ENCODE measurements at places on chromosomes 5 and 9.

- no peak for DNase-seq
Observed at GRCh38 chr5:179766726-179767455, 26.9 kb upstream of the LTC4S start.

GRCh38 chr9:94533155-94533554, 21.7 kb upstream of the PCAT7 start:
- DNase-seq, result no peak

DNA sequence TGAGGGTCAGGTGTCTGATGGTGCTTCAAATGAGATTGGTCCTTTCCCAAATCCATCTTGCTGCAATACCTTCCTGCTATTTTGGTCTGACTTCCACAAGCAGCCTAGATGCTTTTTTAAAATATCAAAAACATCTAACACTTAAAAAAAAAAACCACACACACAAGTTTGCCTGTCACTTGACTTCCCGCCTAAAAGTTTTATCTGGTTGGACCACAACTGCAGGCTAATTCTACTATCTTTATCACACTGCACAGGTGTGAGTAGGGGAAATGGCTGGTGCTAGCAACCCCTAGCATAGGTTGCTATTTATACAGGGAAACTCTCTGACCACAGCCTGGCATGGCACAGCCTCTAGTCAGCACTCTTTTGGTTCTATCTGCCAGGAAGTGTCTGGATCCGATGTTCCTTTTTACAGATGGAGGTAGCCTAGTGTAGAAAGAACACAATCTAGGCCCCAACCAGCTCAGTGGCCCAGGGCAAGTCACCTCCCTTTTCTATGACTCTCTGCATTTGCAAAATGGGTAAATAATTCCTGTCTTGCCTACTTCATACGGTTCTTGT, at the start of gene HEMGN:
Gene HEMGN, minus strand, starts transcription at position 92 of the 564 bp plus-strand sequence. Its CDS starts 36 bp downstream, at position 56.
- peak; percentile 21 for DNase-seq

DNA sequence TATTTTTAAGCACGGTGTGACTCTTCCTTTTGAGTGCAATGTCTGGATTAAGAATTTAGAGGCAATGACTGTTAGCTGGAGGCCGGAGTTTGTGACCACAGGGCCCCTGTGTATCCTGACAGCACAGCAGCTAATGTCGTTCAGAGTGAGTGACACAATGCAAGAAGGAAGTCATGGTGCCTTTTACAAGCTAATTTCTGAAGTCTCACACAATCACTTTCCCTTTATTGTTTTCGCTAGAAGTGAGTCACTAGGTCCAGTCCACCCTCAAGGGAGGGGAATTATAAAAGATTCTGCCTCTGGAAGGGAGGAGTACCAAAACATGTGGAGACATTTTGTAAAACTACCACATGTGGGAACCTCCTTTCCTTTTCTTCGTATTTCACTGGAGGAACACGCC, 185.5 kb upstream of the FGF10 start:
- no peak for DNase-seq

DNA sequence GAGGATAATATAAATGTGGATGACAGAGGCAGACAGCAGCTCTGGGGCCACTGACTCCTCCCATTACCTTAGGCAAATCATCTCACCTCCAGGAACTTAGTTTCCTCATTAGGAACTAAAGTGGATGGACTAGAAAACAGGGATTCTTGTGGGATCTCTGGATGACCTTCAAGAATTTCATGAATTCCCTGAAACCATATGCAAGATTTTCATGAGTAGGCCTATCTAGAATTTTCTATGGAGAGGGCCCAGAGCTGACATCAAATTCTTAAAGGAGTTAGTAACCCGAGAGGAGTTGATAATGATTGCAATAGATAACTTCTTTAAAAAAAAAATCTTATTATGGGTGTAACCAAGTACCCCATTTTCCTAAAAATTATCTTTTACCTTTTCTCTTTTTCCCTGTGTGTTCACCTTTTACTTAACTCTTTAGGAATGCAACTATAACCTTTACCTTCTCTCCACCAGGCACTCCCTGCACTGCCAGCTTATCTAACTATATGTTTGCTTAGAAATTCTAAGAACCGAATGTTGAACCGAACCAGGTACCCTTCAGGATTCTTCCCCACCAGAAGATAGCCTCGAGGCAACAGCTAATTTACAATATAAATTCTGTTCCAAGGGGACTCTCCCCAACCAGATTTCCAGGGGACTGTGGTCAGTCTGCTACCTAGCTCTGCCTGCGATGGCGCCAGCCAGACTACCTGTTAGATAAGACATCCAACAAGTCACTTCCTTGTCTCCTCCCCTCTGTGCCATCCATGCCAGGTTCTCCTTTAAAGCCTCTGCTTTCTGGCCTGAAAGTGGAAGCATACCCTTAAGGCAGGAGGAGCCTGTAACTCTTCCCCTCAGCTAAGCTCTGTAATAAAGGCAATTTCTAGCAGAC, 86.0 kb downstream of the GCNT4 start:
- no peak for DNase-seq

DNA sequence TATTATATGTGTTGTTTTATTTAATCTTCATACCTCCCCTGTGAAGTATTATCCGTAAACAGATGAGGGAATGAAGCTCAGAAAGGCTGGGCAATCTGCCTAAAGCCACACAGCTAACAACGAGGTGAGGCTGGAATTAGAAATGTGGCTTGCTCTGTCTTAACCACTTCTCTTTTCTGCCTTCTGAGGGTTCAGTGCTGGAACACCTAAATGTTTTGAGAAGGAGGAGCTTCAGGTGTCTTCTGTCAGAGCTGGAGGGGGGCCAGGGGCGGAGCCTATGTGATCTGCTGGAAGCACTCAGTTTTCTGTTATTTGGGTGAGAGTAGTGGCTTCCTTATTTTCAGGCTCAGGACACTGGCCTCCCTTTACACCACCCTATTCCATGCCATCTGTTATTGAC, 35.0 kb upstream of the ARAP3 start:
- DNase-seq, result no peak

DNA sequence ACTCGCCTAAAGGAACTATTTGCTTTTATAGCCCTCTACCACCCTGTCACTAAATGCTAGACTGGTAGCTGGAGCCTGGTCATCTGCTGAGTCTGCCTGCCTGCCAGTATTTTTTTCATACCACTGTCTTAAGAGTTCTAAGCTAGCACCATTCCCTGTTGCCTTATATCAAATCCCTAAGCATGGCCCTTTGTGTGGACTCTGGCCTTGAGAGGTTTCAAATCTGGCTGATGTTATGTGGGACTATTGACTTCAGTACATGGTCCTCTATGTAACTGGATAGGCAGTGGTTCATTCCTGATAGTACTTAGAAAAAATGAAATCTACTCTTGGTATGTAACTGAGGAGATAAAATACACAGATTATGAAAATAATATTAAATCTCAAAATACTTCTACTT, 103.5 kb downstream of the PLCXD3 start:
- DNase-seq, result no peak

DNA sequence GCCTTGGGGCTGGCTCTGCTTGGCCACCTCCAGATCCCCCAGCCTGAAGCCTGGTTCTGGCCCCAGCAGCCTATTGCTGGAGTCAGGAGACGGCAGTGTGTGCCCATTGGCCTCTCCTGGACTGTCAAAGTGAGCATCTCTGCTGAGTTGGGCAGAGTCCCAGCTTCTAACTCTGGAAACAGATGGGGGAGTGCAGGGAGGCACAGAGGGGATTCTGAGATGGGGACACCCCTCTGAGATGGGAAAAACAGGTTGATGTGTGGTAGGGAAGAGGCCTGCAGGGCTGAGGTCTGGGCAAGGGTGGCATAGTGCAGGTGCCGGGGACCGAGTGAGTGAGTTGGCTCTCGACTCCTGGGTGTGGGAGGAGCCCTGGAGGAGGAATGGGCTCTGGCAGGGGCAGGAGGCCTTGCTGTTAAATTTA, 27.5 kb downstream of the PHF2 start:
- no peak for DNase-seq

DNA sequence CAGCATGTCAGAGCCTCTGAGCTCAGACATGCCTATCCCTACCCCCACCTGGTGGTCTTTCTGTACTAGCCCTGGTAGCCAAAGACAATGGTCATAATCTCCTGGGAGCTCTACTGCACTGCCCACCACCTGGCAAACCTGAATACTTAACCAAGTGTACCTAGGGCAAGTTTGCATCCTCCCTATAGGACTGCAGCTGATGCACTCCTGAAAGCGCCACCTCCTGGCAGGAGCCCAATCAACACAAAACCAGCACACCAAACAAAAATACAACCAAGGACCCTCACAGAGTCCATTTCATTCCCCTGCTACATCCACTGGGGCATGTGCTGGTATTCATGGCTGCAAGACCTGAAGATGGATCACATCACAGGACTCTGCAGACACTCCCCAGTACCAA, 14.8 kb upstream of the FAM174A start:
- no peak for DNase-seq

GRCh38 chr9:99109522-99109921, 4.6 kb downstream of the TGFBR1 start:
- no peak for DNase-seq

- DNase-seq, result no peak
Observed at GRCh38 chr5:79841172-79841571, 149.9 kb downstream of the MTX3 start.

- DNase-seq, result no peak
Observed at GRCh38 chr5:167155387-167156005, 1135.9 kb upstream of the WWC1 start.

GRCh38 chr9:89444274-89444673, 53.6 kb downstream of the SEMA4D start:
- DNase-seq, result peak; percentile 57

DNA sequence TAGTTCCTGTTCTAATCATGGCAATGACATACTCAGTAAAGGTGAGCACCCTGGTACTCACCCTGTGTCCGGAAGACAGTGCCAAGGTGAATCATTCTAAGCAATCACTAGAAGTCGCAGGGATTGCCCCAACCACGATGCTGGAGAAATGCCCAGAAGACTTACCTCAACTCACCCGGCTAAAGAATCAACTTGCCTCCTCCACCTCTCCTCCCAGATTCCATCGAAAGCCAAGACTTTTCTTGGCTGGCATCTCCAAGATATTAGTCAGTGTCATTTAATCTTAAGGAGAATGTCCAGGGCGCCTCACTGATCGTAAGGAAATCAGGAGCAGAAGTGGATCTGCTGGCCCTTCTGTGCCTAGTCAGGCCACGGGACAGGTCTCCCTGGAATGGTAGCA, 204.9 kb downstream of the ERCC6L2 start:
- no peak for DNase-seq

DNA sequence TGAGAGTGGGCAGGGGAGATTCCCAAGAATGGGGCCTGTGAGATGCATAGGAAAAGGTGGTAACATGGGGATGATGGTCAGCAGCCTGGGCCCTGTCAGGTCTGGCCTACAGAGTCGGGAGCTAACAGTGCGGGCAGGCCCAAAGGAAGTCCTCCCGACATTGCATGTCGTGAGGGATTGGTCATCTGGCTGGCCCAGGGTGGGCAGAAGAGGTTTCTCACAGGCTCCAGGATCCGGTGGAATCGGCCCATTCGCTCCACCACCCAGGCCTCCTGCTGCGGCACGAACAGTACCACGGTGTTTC, 514 bp downstream of the STOML2 start:
- DNase-seq, result no peak

- no peak for DNase-seq
Observed at GRCh38 chr5:38681029-38681706, 124.7 kb upstream of the LIFR start.

- no peak for DNase-seq
Observed at GRCh38 chr9:69198521-69199220, 24.6 kb downstream of the TJP2 start.

DNA sequence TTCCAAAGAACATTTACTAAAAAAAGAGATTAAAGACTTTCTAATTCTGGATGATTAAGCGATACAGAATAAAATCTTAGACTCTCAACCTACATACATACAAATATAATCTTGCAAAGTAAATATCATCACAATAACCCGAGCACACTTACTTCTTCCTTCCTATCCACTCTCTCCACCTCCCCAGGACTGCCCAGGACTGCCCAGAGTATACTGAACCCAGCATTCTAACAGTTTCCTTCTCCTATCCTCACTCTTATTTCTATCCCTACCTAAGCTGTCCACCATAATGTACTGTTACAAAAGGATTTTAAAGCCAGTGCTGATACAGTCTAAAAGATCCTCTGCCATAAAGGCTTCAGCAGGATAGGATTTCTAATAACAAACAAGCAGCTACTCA, 413.3 kb upstream of the POU5F2 start:
- DNase-seq, result no peak

- DNase-seq, result no peak
Observed at GRCh38 chr5:67941614-67942401, 273.7 kb upstream of the PIK3R1 start.

DNA sequence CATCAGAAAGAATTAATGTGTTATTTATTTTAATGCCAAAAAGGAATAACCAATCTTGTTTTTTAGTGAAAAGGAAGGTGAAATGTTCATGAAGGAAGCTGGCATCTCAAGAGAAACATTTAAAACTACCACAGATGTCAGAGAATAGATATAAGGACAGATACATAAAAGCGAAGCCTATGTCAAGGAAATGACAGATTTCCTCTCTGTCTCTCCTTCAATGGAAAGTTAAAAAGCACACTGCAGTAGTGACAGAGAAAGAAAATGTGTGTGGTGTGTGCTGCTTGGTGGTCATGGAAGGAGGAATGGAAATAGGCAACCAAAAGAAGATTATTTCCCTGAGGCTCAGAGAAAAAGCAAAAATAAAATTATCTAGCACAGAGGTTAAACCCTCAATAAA, 9.2 kb downstream of the WNT8A start:
- no peak for DNase-seq

DNA sequence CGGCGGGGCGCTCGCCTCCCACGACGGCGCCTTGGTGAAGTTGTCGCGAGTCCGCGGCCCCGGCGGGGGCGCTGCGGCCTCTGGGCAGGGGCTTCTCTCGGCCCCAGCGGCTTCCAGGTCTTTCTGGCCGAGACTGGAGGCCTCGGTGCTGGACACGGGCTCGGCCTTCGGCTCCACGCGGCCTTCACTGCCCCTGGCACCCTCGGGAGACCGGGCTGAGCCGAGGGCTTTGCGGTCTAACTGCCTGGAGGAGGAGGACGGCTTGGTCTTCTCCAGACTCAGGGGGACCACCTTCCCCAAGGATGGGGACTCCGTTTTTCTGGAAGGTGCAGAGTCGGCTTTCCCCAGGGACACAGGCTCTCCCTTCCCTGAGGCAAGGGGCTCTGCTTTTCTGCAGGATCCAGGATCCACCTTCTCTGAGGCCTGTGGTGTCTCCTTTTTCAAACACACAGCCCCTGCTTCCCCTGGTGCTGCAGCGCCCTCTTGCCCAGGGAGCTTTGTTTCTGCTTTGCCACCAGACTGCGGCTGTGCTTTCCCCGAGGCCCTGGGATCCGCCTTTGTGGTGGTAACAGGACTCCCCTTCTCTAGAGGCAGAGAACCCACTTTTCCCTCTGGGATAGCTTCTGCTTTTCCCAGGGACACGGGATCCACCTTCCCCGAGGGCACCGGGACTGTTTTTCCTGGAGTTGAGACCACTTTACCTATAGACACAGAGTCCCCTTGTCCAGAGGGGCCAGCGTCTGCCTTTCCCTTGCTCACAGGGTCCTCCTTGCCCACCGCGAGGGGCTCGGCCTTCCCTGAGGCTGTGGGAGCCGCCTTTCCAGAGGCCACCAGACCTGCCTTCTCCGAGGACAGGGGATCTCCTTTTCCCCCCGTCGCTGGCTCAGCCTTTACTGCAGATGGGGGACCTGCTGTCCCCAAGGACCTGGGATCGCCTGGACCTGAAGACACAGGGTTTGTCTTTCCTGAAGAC, 12.3 kb downstream of the GPRIN1 start:
- no peak for DNase-seq

GRCh38 chr5:139063664-139064054, 134.5 kb downstream of the SIL1 start:
- no peak for DNase-seq
